ENCODE measurements at places on chromosomes 1 and 21.
A peak's percentile ranks its signal among the peaks of the same experiment; 100 is the strongest.

GRCh38 chr1:170355267-170355801 lies 176.6 kb upstream of the GORAB start:
- no peak for DNase-seq

DNA sequence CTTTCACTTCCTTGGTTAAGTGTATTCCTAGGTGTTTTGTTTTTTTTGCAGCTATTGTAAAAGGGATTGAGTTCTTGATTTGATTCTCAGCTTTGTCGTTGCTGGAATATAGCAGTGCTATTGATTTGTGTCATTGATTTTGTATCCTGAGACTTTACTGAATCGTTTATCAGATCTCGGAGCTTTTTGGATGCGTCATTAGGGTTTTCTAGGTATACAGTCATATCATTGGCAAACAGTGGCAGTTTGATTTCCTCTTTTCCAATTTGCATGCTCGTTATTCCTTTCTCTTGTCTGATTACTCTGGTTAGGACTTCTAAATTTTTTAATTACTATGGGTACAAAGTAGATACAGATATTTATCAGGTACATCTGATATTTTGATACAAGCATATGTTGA lies 75.4 kb downstream of the SLC35A3 start:
- DNase-seq: no peak

- no peak for DNase-seq
These were observed 264.4 kb downstream of the NTNG1 start for GRCh38 chr1:107405236-107405635.

DNA sequence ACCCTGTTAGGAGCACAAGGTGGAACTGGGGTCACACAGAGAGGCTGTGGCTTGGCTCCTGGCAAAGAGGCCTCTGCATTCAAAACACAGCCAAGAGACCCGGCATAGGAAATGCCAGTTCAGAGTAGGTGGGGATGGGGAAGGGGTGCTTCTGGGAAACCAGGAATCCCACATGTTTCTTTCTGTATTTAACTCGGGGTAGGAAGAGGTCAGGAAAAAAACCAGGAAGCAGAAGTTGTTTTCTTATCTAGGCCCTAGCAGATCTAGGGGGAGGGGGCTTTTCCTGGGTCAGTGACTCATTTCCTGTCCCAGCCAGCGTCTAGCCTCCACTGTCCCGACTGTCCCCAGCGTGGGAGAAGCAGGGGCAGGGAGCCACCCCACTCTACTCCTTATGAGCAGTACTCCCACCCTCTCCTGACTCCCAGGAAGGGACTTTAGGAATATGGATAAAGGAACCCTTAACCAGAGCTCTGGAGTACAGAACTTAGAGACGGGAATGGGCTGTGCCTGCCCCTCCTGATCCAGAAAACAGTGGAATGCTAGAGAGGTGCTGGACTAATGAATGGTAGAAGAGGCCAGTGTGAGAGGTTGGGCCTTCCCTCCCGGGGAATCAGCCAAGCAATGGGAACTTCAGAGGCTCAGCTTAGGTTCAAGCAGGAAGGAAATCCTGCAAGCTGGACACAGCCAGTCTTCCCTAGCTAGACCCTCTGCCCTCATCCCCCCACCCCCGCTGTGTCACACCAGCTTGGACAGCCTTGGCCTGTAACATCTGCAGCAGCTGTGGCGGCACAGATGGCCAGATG lies 5.7 kb downstream of the FHL3 start:
- DNase-seq: no peak

DNA sequence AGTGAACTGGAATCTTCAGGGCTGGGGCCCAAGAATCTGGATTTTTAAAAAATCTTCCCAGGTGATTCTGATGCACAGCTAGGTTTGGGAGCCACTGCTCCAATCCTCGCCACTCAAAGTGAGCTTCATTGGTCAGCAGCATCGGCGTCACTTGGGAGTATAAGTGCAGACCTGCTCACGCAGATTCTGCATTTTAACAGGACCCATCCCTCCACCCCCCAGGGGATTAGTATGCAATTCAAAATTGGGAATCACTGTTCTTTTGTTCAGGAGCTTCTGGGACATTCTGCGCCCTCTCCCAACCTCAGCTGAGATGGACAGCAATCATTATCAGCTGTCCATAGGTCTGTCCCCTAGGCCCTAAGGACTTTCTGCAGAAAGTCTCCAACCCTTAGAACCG lies 53.5 kb downstream of the LGR6 start:
- no peak for DNase-seq

GRCh38 chr1:183834568-183834967 lies 29.6 kb downstream of the RGL1 start:
- DNase-seq: no peak

GRCh38 chr1:208093754-208094719 lies 150.1 kb downstream of the PLXNA2 start:
- peak; percentile 23 for DNase-seq

- no peak for DNase-seq
These were observed 131.3 kb downstream of the FASLG start for GRCh38 chr1:172790245-172790644.

GRCh38 chr1:232521660-232522059 lies 108.3 kb downstream of the SIPA1L2 start:
- DNase-seq: no peak

- DNase-seq: no peak
These were observed 72.3 kb downstream of the CTH start for GRCh38 chr1:70483342-70483741.

GRCh38 chr1:13513895-13514546 lies at the start of gene LRRC38:
TSS of gene LRRC38 (minus strand) at chr1:13514003. CDS start at chr1:13513593, 410 bp downstream.
- DNase-seq: no peak

DNA sequence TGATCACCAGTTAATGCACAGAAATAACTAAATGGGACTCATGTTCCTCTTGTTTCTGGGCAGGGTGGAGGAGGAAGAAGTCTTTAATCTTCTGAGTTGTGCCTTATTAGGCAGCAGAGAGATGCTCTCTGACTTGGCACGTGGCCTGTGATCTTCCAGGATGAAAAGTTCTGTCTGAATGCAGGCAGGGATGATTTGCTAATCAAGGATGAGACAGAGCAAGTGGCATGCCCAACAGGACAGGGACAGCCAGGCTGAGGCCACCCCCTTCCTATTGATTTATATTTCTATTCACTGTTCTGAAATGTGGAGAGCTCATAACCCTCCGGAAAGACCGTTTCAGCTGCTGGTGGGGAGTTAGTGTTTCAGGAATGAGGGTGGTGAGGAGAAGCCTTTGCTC lies 477.8 kb upstream of the CAMK1G start:
- DNase-seq: no peak

GRCh38 chr1:68197891-68198290 lies 34.4 kb downstream of the WLS start:
- DNase-seq: no peak

DNA sequence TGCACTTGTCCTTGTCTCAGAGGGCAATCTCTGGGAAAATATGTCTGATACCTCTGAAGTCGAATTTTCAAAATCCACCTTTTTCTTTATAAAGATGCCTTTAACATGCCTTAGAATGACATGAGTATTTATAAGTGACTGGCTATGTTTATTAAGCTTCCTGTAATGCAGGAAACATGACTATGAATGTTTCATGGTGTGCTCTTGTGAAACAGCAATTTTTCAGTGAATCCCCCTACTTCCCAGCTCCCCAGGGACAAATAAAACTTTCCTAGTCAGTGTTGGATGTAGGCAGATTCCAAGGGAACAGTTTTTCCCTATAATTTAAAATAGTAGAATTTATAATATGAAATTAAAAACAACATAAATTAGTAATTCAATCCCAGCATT lies 437.0 kb downstream of the LMO4 start:
- DNase-seq: no peak

- DNase-seq: no peak
These were observed 42.0 kb downstream of the S1PR1 start for GRCh38 chr1:101278845-101279244.

- no peak for DNase-seq
These were observed 231.2 kb downstream of the DSCAM start for GRCh38 chr21:40615505-40616376.

GRCh38 chr1:26469558-26469957 lies 2.7 kb upstream of the HMGN2 start:
- no peak for DNase-seq

GRCh38 chr1:24415334-24415909 lies at the start of gene NIPAL3:
TSS of gene NIPAL3 (plus strand) at chr1:24415802. CDS start at chr1:24419548, 3,746 bp downstream.
- peak; percentile 93 for DNase-seq

GRCh38 chr1:116529199-116529631 lies 41.6 kb downstream of the CD58 start:
- no peak for DNase-seq

GRCh38 chr1:8303141-8303540 lies 14.8 kb upstream of the SLC45A1 start:
- no peak for DNase-seq

GRCh38 chr1:201427963-201428362 lies 6.4 kb upstream of the TNNI1 start:
- DNase-seq: no peak

DNA sequence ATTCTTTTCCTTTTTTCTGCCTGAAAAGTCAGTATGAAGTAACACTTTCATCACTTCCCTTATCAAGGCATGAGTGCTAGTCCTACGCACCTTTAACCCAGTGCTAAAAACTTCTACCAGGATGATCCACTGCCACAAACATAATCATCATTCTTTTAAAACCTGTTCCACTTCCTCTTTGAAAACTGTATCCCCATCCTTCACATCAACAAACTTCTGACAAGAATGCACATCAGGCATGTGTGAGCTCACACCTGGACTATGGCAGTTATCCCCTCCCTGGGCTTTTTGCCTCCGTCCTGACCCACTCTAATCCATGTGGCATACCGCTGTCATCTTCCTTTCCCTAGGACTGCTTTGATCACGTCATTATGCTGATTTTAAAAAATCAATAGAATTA lies 70.2 kb downstream of the ESRRG start:
- no peak for DNase-seq

- DNase-seq: no peak
These were observed 38.7 kb downstream of the PLEKHA6 start for GRCh38 chr1:204321051-204321450.

GRCh38 chr1:229440851-229441537 lies 7.1 kb upstream of the ACTA1 start:
- no peak for DNase-seq

DNA sequence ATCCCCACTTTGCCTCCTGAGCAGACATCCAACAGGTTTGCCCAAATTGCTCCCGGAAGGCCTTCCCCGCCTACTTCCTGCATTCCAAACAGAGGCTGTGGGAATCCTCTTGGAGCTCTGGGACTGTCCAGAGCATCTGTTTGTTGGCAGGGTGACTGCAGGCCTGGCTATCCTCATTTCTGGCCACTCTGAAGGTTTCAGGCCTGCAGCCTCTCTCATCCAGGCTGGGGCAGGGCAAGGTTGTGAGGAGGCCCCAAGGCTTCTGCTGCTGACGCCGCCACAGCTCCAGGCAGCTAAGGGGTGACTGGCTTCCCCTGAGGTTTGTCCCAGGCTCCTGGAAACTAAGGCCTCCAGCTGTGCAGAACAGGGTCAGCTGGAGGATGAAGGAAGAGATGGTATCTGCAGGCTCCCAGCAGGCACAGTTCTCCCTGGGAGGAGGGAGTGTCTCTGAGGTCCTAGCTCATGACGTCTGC lies 11.3 kb downstream of the CDK18 start:
- DNase-seq: no peak

DNA sequence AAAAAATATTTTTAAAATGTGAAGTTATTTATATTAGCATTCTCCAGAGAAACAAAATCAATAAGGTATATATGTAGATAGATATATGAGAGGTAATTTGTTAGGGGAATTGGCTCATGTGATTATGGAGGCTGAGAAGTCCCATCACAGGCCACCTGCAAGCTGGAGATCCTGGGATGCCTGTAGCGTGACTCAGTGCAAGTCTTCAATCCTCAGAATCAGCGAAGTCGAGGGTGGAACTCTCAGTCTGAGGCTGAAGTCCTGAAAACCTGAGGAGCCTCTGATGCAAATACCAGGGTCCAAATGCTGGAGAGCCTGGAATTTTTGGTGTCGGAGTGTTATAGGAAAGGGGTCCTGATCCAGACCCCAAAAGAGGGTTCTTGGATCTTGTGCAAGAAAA lies 658.5 kb downstream of the USP25 start:
- DNase-seq: no peak

DNA sequence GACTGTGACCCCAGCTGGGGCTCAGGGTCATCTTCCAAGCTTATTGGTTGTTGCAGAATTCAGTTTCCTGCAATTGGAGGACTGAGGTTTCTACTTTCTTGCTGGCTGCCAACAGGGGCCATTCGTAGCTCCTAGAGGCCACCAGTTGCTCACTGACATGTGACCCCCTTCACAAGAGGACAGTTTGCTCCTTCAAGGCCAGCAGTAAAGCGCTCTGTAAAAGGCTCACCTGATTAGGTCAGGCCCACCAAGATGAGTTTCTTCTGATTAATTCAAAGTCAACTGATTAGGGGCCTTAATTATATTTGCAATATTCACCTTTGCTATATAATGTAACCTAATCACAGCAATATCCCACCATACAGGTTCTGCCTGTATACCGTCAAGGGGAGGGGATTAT lies 68.9 kb downstream of the SLC9A1 start:
- DNase-seq: no peak

DNA sequence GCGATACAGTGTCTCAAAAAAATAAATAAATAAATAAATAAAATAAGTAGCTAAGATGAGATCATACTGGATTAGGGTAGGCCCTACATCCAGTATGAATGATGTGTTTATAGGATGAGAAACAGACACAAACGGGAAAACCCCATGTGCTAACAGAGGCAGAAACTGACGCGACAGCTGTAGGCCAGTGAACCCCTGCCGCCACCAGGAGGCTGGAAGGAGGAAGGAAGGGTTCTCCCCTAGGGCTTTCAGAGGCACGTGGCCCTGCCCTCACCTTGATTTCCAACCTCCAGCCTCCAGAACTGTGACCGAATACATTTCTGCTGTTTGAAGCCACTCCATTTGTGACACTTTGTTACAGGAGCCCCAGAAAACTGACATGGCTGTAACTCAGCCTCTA lies 38.5 kb downstream of the CHD5 start:
- no peak for DNase-seq

GRCh38 chr1:73516451-73516850 lies 681.5 kb downstream of the LRRIQ3 start:
- DNase-seq: no peak
